ENCODE measurements at places on chromosomes 7 and 10.
A peak's percentile ranks its signal among the peaks of the same experiment; 100 is the strongest.

DNA sequence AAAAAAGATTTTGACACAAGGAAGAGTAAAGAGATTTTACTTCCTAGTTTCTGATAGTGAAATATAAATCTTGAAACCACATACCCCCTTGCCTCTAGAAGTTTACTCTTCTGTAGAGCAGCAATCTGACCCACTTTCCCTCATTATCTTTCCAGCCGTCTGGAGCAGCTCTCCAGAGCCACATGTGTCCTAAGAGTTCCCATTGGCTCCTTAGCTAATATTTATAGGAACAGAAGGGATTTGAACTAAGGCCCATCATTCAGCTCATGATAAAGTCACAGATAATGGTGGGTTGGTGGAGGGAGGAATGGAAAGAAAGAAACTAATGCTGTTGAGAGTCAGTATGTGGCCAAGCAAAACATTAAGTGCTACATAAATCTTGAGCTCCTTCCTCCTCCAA is 121.8 kb downstream of the INHBA start:
- DNase-seq = no peak

DNA sequence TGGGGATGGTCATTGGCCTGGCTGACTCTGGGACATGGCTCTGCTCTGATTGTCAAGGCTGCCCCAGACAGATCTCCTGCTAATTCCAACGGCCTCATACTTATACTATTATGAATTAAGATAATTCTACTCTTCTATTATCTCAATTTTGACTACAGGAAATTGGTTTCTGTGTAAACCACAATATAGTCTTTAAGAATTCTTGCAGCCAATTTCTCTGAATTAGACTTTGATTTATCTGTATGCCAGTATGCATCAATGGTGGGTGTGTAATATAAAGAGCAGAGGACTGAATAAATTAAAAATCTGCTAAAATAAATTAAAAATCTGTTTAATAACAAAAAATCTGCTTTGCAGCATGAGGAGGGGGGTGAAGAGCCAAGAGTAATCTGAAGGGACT is 27.0 kb downstream of the HIBADH start:
- no peak for DNase-seq

GRCh38 chr10:104526188-104526587 is 114.9 kb upstream of the SORCS3 start:
- no peak for DNase-seq

DNA sequence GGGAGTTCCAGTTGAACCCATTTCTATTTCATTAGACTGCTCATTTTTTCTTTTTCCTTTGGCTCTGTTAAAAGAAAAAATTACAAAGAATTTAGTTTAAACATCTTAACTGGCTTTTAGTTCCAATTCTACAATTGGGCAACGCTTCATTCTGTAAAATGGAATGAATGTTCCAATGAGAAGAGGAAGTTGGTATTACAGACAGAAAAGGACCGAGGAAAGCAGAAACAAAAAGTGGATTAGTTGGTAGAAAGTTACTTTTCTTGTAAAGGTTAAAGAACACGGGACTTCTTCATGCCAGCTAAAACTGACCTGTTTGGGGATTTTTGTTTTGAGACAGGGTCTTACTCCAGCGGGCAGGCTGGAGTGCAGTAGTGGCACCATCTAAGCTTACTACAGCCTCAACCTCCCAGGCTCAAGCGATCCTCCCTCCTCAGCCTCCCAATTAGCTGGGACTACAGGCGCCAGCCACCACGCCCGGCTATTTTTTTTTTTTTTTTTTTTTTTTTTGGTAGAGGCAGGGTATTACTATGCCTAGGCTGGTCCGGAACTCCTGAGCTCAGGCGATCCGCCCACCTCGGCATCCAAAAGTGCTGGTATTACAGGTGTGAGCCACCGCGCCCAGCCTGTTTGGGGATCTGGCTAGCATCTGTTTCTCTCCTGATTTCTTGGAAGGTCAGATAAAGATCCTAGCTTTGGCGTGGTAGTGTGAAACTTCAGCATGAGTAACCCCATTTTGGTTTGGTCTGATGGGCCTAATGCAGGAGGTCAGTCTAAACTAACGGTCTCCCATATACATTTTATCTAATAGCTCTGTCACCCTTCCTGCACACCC is 1.3 kb upstream of the VDAC2 start:
- no peak for DNase-seq

GRCh38 chr7:119935418-119936025 is 337.5 kb upstream of the KCND2 start:
- DNase-seq = no peak

GRCh38 chr10:124671486-124672075 is 72.6 kb downstream of the FAM53B start:
- DNase-seq = no peak

GRCh38 chr7:154375956-154376355 is 323.8 kb downstream of the DPP6 start:
- peak; percentile 12 for DNase-seq

DNA sequence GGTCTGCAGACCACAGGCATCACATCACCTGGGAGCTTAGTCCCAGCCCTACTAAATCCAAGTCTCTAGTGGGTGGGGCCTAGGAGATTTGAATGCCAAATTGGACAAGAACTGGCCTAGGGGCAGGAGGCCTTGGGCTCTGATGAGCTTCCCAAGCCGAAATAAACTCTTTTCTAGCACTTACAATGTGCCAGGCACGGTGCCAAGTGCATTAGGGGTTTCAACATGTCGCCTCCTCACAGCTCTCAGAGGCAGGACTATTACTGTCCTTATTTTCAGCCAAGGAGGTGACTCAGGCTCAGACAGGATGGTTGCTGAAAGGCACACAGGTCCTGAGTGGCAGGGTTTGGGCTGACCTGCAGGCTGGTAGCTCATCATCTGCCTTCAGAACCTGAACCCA is 9.2 kb upstream of the CPA1 start:
- no peak for DNase-seq

DNA sequence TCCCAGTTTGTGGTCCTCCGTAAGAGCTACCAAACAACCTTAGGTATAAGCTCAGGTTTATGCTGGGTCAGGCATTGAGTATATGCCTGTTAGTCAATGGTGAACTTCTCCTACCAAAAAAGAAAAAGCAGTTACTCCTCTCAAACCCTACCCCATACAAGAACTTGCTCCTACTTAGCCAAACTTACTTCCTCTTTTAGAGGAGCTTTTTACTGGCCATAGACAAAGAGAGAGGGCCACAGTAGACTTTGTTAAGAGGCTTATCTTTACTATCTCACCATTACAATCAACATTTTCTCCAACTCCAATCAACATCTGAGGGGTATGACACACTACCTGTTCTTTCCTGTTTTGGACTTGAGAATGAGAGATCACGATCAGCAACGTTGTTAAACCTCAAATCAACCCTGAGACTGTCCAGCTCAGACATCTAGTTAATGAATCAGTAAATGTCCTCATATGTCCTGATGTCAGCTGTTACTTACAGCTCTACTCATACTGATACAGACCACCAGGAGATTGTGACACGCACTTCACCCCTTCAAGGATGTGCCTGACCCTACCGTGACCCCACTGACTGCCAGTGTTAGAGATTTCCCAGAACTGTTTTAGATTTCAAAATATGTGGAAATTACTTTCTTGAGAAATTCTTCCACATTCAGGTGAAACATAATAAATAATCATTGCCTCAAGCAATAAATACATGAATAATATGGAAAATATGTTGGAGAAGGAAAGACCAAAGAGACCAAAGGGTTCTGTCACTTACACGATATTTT is 18.4 kb upstream of the CCDC71L start:
- no peak for DNase-seq

DNA sequence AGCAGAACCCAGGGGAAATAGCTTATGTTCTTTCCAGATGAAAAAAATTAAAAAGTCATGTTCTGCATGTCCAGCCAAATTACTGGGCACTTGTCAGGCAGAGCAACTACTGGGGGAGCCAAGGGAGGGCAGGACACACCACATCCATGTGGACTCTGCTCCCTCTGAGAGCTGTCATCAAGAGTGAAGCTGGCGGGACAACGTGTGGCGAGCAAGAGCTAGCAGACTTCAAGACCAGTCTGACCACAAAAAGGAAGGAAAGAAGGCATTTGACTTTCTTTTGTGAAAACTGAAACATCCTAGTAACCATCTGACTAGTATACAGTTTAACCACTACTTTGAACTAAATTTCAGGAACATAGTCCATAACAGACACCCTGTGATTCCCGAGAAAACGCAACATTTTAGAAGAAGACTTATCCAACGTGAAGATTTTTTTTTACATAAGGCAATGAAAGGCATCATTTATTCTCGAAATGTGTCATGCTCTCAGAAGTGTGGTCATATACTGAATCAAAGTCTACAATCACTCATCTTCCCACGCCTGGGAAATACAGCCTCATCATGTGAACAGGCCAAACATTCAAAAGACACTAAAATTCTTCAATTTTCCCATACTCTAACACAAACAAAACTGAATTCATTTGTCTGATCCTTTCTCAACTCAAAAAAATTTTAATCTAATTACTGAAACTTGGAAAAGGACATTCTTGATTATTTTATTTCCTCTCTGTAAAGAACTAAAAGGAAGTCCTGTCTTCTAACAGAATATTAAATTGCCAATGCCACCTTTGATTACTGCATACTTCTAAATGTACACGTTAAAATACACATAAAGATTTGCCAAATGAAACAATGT is 15.5 kb downstream of the CYTH3 start:
- DNase-seq = no peak

GRCh38 chr10:27838361-27838760 is 92.7 kb upstream of the MKX start:
- DNase-seq = no peak

GRCh38 chr7:66125052-66125694 is 10.5 kb downstream of the CRCP start:
- DNase-seq = no peak

DNA sequence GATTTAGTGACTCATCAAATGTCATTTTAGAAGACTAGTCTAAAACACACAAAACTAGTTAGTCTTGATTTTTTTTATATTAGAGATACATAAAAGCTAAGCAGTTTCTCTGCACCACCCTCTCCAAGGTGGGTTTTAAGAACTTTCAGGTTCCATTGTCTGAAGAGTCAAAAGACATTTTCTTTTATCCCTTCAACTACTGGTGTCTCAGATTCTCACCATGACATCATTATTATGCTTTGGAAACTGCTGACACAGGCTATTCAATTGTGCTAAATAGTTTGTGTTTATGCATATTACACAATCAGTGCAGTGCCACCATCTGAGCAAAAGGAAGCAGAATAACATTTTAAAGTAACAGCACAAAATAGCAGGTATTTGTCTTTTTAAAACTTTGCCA is 52.2 kb downstream of the IGF2BP3 start:
- DNase-seq = no peak

- no peak for DNase-seq
These were observed 652 bp downstream of the KAZALD1 start for GRCh38 chr10:101062232-101063049.

DNA sequence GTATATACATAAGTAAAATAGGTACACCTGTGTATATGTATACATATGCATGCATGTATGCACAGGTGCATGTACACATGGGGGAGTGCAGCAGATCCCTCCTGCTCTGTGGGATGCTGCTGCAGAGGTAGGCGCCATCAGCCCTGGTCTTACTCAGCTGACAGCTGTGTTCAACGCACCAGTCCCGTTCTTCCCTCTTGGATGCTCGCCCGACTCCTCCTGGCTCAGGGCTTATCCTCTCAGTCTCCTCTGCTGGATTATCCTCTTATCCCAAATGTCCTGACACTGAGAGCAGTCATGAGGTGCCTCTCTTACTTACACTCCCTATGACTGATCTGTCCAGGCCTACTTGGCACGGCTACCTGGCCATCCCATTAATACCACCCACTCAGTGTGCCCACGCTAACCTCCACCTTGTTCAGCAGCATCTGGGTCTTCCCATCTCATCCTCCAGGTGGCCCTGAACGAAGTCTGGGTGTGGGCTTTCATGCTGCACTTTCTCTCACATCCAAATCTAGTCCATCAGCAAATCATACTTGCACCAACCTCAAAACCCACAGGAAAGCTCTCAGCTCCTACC is 357.1 kb downstream of the TCERG1L start:
- DNase-seq = no peak

GRCh38 chr7:90850471-90850870 is 254.3 kb downstream of the CDK14 start:
- DNase-seq = no peak

DNA sequence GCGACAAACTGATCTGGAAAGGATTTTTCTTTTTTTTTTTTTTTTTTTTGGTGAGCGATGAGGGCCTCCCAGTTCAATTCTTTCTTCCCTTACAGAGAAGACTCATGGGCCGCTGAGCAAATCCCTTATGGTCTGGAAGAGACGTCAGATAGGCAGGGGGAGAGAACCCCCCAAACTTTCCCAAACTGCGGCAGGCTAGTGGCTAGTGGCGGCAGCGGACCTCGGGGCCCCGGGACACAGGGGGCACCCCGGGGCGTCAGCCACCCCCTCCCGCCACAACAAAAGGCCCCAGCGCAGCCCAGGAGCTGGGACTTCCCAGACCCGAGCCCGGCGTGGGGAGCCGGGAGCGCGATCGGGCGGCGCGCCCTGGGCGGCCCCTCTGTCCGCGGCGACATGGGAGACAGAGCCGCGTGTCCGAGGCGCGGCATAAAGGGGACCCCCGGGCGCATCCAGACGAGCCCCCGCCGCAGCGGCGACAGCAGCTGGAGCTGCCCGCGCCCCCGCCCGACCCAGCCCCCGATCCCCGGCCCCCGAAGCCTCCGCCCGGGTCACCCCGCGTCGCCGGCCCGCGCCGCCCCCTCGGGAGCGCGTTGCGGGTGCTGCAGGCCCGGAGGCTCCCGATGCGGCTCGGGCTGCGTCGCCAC is 755 bp downstream of the FAM171A1 start:
- no peak for DNase-seq

DNA sequence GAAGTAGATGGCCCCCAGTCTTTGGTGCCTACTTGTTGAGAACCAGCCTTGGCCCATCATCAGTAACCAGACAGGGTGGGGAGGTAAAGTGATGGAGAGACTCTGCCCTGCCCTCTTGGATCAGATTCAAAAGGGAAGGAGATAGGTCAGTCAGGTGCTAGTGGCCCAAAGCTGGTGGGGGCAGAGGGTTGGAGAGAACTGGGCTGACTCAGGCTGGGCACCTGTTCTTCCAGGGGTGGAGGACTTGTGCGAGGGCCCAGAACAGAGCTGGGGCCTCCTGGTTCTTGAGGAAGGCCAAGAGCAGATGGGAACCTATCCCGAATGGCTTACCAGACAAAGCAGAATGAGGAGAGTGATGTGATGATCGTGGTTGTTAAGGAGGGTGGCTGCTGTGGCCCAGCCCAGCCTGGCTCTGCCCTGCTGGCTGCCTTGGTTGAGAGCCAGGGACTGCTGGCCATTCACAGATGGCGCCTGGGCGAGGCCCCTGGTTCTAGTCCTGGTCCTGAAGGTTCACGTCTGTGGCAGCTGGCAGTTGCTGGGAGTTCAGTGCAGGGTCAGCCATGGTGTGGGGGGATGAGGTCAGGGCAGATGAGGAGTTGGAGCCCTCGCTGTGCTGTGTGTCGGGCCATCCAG is 36.6 kb downstream of the PALD1 start:
- DNase-seq = no peak

GRCh38 chr7:37338966-37339365 is 109.7 kb downstream of the ELMO1 start:
- no peak for DNase-seq

- no peak for DNase-seq
These were observed 98.0 kb upstream of the GLCCI1 start for GRCh38 chr7:7870555-7870954.

GRCh38 chr7:150778738-150779301 is 21.3 kb downstream of the TMEM176B start:
- peak; percentile 13 for DNase-seq

Data from cerebellar nuclear complex (tissue), 1 donor.